ENCODE measurements at places on chromosomes 1 and 21.

- no peak for DNase-seq
Measured at GRCh38 chr1:76939050-76939816, 72.0 kb downstream of the ST6GALNAC5 start.

- no peak for DNase-seq
Measured at GRCh38 chr1:24301785-24302175, 17.4 kb upstream of the GRHL3 start.

DNA sequence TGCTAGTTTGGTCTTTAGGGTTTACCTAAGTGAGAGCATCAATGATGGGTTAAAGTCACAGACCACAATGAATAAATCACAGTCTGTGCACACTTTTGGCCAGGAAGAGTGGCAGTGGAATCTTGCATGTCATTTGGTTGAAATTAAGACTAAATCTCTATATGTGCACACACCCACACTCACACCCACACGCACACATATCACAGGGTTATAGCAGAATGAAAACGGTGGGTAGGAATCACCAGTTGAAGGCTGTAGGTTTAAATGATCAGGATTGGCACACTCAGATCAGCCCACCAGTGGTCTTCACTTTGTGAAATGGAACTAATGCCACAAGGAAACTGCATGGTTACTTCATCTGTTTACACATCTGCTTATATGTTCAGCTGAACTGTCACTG, 97.6 kb upstream of the ADAR start:
- no peak for DNase-seq

GRCh38 chr1:72932025-72932424, 649.7 kb upstream of the NEGR1 start:
- DNase-seq, result no peak

DNA sequence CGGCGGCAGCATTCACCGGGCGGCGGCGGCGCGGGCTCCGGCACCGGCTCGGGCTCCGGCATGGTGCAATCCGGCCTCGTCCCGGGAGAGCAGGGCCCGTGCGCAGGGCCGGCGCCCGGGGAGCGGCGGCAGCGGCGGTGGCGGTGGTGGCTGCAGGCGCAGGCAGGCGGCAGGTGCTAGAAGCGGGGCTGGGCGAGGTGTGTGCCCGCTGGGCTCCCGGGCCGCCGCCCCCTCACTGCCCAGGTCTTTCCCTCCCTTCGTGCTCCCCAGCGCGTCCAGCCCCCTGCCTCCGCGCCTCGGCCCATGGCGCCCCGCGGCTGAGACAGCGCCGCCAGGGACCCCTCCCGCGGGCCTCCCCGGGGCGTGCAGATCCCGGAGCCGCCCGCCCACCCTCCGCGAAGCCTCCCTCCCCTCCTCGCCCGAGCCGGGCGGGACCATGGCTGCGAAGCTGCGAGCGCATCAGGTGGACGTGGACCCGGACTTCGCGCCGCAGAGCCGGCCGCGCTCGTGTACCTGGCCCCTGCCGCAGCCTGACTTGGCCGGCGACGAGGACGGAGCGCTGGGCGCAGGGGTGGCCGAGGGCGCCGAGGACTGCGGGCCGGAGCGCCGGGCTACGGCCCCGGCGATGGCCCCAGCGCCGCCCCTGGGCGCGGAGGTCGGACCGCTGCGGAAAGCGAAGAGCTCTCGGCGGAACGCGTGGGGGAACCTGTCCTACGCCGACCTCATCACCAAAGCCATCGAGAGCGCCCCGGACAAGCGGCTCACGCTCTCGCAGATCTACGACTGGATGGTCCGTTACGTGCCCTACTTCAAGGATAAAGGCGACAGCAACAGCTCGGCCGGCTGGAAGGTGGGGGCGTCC, 492 bp downstream of the FOXO6 start:
- peak; percentile 66 for DNase-seq

DNA sequence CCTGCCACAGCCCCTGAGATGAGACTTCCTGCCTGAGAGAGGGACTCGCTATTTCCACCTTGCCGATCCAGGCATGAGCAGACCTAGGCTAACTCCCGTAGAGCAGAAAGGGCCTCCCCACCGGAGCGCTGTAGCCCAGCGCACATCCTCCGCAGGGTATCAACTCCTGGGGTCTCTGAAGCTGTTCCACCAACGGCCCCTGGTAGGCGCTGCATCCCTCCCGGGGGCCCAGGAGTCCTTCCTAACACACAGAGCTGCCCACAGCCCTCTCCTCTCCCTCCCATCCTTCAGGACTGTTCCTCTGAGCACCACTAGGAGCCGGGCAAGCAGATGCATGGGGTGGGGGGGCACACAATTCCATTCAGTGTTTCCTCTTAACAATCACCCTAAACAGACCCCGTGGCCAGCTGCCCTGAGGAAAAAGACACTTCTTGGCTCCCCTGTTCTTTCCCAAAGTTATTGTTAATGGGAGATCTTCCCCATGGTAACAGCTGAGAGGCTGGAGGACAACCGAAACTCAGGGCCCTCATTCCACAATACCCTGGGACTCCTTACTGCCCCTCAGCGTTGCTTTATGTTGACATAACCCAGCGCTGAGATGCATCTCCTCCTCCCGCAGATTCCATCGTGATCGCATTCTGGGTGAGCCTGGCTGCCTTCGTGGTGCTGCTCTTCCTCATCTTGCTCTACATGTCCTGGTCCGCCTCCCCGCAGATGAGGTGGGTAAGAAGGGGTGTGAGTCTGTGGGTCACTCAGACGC, 7.5 kb downstream of the MRAP start:
- DNase-seq, result peak; percentile 60

GRCh38 chr21:45982092-45982757, 655 bp downstream of the COL6A1 start:
- no peak for DNase-seq

DNA sequence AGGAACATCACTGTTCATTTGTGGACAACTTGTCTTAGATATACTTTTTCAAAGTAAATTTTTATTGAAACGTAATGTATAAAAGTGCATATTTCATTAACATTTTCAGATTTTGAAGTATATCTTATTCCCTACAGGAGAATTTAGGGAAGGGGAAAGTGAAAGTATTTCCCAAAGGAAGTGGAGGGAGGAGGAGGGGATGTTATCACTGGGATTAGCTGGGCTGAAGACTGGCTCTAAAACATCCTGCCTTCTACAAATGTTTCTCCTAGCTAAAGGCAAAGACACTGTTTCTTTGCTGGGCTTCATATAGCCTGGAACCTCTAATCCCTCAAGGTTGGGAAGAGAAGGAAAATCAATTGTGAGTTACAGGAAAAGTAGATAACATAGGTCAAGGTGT, 7.1 kb upstream of the ZNF697 start:
- no peak for DNase-seq

DNA sequence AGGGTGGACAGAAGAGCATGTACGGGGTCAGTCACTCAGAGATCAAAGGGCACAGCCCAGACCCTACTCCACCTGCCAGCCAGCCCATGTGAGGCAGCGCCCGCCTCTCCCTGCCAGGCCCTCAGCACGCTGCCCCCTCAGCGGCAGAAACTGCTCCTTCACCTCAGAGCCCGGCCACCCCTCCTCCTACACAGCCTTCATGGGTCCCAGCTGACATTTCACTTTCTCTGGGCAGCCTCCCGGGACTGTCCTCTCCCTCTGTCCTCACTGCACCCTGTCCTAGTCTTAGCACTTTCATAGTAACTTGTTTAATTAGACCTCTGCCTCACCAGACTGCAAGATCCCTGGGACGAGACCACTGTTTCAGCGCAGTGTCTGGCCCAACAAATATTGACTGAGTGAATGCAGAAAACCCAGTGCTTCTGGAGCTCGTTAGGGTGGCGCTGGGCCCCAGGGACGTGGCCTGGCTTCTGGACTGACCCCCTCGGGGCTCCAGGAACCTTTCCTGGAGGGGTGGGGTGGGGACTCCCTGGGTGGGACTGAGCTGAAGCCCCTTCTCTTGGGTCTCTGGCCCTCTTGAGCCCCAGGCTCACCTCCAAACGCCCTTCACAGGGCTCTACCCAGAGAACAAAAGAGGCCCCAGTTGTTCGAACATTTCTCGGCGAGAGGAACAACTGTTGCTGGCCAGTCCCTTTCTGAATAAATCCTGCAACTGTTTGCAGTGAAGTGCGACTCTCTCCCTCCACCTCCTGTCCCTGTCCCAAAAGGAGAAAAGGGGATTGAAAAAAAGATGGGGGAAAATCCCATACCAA, 114.9 kb downstream of the CASZ1 start:
- no peak for DNase-seq

- no peak for DNase-seq
Measured at GRCh38 chr1:77048615-77049005, 170.6 kb downstream of the PIGK start.

DNA sequence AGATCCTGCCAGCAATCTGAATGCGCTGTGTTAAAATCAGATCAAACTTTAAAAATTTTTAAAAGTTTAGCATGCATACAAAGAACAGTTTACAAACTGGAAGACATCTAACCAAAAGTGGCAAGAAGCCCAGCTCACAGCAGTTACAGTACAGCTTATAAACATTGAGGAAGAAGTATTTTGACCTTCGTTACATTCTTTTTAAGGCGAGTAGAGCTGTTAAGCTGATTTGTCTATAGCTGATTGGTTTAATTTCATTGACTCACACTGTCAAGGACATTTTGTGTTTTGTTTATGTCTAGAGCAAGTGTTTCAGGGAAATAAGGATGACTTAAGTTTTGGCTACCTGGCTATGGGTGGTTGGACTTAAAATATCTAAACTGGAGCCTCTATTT, 3.0 kb upstream of the PGM1 start:
- no peak for DNase-seq

GRCh38 chr1:201255479-201256362, 27.6 kb upstream of the PKP1 start:
- no peak for DNase-seq

- DNase-seq, result no peak
Measured at GRCh38 chr1:96509951-96510350, 211.6 kb upstream of the PTBP2 start.

Measured in frontal cortex (tissue), 4 donors.